Osteocyte (in vitro differentiated cells): ENCODE measurements at places on chromosomes 2 and 18. TPM values are rescaled to one million over a fixed set of nuclear protein-coding genes. Genes with fewer than 3 reads are reported as not detected.

Gene COL4A3
- 0.32 and 0.57 TPM in 2 replicates for total RNA-seq

DNA sequence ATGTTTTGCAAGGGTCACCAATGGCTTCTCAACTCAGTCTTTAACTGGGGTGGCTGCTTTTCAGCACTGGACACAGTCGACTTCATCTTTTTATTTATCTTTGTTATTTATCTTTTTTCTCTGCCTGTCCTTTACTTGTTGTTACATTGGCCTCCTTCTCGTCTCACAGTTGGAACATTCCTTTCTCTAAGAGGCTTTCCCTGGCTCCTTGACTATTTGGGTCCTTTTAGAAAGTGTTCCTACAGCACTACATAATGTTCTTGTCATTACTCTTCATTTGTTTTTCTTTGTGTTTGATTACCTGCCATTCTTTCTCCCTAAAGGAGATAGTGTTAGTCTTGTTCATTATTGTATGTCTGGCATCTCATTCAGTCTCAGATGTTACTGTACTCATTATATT, 122.0 kb downstream of the KIAA1328 start:
- H3K4me1 ChIP-seq = no peaks in the 10 kb centered on the region
- no peak for DNase-seq
- H3K27me3 ChIP-seq = no peaks in the 10 kb centered on the region
- H3K27ac ChIP-seq = no peak overlapping the region
- no peaks in the 10 kb centered on the region for H3K36me3 ChIP-seq
- H3K4me3 ChIP-seq = no peak overlapping the region

DNA sequence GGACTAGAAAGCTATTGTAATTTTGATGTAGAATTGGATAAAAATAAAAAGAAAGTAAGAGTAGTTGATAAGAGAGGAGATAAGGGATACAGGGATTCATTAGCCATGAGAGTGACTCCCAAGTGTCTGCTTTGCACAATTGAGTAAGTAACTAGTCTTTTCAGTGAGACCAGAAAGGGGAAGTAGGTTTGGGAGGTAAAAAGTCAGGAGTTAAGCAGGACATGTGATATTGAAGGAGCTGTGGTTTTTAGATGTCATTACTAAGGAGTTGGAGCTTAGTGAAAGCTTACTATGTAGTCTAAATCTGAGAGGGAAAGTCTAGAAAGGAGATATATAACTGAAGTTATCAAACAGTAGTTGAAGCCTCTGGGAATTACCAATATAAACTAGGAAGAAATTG, 93.4 kb downstream of the SLC5A7 start:
- no peak overlapping the region for H3K27ac ChIP-seq
- no peak overlapping the region for H3K4me3 ChIP-seq
- no peaks in the 10 kb centered on the region for H3K4me1 ChIP-seq
- no peaks in the 10 kb centered on the region for H3K36me3 ChIP-seq
- peaks cover 15% of the 10 kb centered on the region for H3K27me3 ChIP-seq
- no peak for DNase-seq

GRCh38 chr2:134109725-134110124, 144.1 kb upstream of the MGAT5 start:
- H3K27ac ChIP-seq = no peak overlapping the region
- H3K27me3 ChIP-seq = peaks cover 9% of the 10 kb centered on the region
- no peak for DNase-seq
- H3K4me1 ChIP-seq = no peaks in the 10 kb centered on the region
- no peak overlapping the region for H3K4me3 ChIP-seq
- no peaks in the 10 kb centered on the region for H3K36me3 ChIP-seq

Gene TGFA
- total RNA-seq = 0.08 TPM in 1 of 2 replicates, not detected in the other
